Ammon's horn (tissue), 1 donor: ENCODE measurements at places on chromosomes 2 and 18.

GRCh38 chr2:132860220-132860619 is 190.2 kb upstream of the LYPD1 start:
- no peak for DNase-seq

- no peak for DNase-seq
Observed at GRCh38 chr18:45850021-45850420, 24.5 kb downstream of the SIGLEC15 start.

- DNase-seq = no peak
Observed at GRCh38 chr2:74694281-74694680, 40.2 kb downstream of the SEMA4F start.

DNA sequence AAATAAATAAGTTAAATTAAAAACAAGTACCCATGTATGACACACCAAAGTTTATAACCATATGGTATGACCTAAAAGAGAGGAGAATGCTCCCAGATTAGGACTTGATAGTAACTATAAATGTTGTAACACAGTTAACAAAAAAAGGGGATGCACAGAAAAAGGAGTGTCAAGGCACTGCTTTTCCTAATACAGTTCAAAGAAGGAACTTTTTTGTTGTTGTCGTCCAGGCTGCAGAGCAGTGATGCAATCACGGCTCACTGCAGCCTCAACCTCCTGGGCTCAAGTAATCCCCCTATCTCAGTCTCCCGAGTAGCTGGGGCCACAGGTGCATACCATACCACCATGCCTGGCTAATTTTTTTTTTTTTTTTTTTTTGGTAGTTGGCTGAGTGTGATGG is 2.7 kb downstream of the NARS1 start:
- DNase-seq = no peak

DNA sequence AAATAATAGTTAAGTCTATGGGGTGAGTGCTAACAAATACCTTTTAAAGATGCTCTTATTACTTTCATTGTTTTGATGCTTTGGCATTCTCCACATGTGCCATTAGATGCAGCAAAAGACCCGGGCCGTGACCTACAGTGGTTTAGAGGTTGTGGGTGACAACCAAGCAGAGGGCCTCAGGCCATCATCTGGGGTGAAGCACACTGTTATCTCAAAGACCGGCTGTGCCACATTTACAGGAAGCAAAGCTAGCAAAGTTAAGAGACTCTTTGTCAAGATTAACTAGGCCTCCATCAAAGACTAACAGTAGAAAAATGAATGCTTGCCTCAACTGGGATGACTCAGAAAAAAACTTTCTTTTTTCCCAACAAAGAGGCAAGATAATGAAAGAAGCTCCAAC is 695.3 kb downstream of the SATB2 start:
- DNase-seq = no peak
